Activated CD4-positive, alpha-beta T cell treated with anti-CD3 and anti-CD28 coated beads for 36 hours (primary cell): ENCODE measurements at places on chromosomes 2 and 18. TPM values are rescaled to one million over a fixed set of nuclear protein-coding genes. Genes with fewer than 3 reads are reported as not detected.
A peak's percentile ranks its signal among the peaks of the same experiment; 100 is the strongest.

- DNase-seq: no peak
Measured at GRCh38 chr2:186531257-186531775, 45.3 kb downstream of the ZC3H15 start.

DNA sequence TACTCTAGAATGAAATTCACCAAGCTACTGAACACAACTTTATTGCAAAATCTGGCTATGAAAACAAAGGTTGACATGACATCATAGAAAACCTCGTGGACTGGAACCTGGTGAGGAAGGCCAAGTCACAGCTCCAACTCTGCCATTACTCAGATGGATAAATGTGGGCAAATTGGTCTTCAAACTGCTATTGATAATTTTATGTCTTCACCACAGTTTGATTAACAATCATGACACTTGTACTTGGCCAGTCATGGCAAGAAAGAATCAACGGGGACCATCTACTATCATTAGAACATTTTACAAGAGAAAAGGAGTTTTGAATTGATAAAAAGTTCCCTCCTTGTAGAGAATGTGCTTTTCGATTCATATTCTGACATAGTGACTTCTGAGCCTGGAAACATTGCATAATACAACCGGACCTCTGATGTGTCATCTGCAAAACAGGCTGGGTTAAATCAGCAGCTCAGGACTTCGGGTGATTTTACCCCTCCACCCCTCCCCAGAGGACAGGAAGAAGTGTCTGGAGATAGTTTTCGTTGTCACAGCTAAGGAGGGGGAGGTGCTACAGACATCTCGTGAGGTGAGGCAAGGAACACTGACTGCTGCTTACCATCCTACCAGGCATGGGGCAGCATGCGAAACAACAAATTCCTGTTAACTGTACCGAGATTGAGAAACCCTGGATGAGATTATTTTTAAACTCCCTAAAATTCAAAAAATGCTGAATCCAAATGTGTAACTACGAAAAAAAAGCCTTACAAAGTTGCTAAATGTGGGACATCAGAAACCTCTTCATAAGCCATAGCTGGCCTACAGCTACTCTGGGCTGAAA is 8.4 kb downstream of the L3MBTL4 start:
- DNase-seq: no peak

The SERPINB3 gene
- total RNA-seq: not detected

DNA sequence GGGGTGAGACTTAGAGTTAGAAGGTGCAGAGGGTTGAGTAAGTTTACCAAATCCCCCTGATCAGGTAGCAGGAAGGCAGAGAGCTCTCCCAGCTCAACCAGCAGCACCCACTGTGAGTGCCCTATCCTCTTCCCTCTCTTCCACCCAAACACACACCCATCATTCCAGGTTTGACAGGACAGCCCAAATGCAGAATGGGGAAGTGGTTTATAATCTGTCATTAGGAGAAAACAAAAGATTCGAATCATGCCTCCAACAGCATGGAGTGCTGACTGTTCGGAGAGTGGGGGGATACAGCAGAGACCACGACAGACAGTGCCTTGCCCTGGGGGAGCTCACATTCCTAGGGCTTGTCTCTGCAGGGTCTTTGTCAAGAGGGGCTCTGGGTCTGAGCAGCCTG is 11.7 kb downstream of the CXCR2 start:
- no peak for DNase-seq

GRCh38 chr18:37482433-37482832 is 83.2 kb downstream of the CELF4 start:
- DNase-seq: no peak

- DNase-seq: no peak
Measured at GRCh38 chr2:1743396-1744150, 742 bp downstream of the PXDN start.

The FAM237A gene
- not detected for total RNA-seq

GRCh38 chr2:113283704-113284284 is 5.1 kb upstream of the PAX8 start:
- no peak for DNase-seq

GRCh38 chr2:67641312-67642045 is 244.3 kb downstream of the ETAA1 start:
- no peak for DNase-seq

DNA sequence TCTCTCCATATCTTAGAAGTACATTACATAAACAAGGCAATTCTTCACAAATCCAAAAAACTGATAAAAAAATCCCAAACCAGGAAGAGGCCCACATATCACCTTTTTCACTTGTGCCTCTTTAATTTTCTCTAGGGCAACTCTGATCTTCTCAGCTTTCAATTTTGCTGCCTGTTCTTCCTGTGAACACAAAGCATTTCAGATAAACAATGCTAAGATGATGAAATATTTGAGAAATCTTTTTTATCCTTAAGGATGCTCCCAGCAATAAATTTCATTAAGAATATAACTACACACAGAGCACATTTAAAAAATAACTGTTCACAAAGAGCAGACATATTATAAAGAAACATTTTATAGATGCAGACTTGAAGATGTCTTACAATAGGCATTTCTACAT is 73.4 kb downstream of the RAPH1 start:
- DNase-seq: no peak

DNA sequence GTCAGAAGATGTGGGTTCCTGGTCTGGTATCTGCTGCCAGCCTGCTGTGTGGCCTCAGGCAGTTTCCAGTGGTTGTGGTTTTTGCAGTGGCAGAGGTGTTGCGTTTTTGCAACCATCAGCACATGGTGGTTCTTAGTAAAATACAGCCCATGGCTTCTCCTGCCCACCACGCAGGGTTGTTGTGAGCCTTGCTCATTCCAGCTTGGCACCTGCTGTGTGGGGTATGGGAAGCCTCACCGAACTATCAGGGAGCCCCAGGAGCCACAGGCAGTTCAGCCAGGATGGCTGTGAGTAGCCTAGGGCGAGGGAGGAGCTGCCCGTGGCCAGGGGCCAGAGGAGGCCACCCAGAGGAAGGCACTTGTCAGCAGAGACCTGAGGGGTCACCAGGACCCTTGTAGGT is 9.8 kb downstream of the ARID5A start:
- DNase-seq: peak; percentile 61

The IL36RN gene
- total RNA-seq: not detected

The RNF149 gene
- total RNA-seq: 23.4 TPM

DNA sequence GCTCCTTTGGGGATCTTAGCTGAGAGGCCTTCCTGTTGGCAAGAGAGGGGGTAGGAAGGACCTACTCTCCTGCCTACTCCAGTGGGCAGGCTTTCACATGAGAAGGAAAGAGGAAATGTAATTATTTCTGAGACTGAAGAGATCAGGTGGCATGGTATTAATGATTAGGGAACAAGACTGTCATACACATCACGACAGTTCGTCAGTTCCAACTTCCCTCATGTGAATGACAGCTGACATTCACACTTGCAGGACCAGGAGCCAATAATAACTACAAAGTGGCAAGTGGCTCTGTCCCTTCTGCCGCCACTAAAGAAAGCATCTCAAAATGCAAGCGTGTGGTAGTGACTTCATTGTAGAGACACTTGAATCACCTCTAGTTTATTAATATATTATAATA is 90.0 kb downstream of the ZCCHC2 start:
- no peak for DNase-seq

The FTCDNL1 gene
- 4.3 TPM for total RNA-seq

GRCh38 chr2:233165895-233166661 is 85.4 kb upstream of the ATG16L1 start:
- peak; percentile 46 for DNase-seq

The ITGA4 gene
- 27.7 TPM for total RNA-seq

GRCh38 chr2:223644136-223644535 is 42.0 kb upstream of the SCG2 start:
- no peak for DNase-seq
